ENCODE measurements at places on chromosomes 11 and 22.

- DNase-seq = no peak
Measured at GRCh38 chr22:26271427-26271826, 102.2 kb downstream of the SEZ6L start.

DNA sequence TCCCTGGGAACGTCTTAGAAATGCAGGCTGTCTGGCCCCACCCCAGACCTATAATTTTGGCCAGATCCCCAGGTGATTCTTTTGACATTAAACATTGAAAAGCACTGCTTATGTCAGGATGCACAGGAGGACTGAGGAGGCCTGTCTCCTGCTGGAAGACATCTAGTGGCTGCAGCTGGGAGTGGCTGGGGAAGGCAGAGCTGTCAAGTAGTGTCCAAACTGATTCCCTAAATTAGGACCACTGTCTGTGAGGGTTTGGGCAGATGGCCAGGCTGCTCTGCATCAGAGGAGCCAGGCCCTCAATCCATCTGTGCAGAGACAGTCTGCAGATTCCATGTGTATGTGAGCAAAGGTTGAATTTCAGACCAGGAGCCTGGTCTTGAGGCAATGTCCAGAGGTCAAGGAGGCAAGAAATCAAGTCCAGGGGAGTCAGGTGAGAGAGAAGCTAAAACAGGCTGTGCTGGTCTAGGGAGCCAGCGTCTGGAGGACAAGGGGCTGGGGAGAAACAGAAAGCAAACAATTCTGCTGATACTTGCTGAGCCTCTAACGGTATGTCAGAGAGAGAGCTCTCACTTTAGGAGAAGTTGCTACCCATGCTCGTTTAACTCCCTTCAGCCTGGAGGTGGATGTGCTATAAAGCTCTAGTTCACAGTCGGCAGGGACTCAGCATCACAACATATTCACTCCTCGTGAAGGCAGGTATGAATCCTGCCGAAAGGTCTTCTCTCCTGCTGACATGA, 15.3 kb upstream of the SYTL2 start:
- DNase-seq = no peak

DNA sequence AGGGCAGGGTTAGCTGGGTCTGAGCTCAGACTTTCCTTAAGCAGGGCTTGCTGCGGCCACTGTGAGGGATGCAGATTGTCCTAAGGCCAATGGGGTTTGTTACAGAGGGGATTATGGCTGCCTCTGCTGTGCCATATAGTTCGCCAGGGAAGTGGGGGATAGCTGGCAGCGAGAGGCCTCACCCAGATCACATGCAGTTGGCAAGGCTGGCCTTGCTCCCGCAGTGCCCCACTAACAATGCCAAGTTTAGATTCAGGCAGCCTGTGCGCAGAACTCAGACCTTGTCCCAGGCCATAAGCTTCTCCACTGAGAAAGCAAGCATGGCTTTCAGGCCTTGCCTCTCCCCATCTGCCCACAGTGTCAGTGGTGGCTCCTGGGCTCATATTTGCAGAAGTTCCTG, 4.7 kb upstream of the APOL2 start:
- DNase-seq = no peak

- DNase-seq = no peak
Measured at GRCh38 chr11:72522186-72522585, 87.9 kb upstream of the CLPB start.

- no peak for DNase-seq
Measured at GRCh38 chr11:112584672-112585071, 324.0 kb upstream of the PLET1 start.

GRCh38 chr11:74670171-74670570, 61.1 kb downstream of the CHRDL2 start:
- no peak for DNase-seq

- no peak for DNase-seq
Measured at GRCh38 chr11:57288771-57289579, 35.8 kb downstream of the TNKS1BP1 start.

DNA sequence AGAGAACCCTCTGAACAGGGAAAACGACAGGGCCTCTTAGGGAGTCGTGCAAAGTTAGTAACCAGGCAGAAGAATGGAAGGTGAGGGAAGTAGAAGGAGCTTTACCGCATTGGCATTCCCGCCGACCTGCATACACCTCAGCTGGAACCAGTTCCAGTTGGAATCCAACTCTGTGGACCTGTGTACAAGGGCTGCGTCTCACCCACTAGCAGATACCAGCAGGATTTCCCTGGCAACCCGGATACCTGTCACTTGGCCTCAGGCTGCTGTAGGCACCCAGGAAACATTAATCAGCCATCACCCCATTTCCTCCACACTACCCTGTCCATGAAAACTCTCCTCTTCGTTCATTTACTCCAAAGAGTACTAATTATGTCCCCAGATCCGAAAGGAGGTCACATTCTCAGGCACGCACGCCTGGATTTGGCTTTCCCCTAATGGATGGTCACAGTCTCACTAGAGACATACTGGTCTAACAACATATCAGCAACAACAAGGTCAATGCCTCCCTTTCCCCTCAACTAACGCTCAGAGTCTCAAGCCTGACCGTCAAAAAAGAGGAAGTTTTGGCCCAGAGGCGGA, 842 bp downstream of the ARFGAP2 start:
- DNase-seq = no peak

GRCh38 chr11:66970807-66971442, 4.2 kb upstream of the C11orf86 start:
- DNase-seq = no peak

GRCh38 chr22:38733724-38734381, 21.9 kb downstream of the SUN2 start:
- no peak for DNase-seq

GRCh38 chr11:111725621-111726020, 40.6 kb downstream of the PPP2R1B start:
- no peak for DNase-seq

GRCh38 chr11:78946945-78947902, 372.6 kb upstream of the NARS2 start:
- no peak for DNase-seq

DNA sequence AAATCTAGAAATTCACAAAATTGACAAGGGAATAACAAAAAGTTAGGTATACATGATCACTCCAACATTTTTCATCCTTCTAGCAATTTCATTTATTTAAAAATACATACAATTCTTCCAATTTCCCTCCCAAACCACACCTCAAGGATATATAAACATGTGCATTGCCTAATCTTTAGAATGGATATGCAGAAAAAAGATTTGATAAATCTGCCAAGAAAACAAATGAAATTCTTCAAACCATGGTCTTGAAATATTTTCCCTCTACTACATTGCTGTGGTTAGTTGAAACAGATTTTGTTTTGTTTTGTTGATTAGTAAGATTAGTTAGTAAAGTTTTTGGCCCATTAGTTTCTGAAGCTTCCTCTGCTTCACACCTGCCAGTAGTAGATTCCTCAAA, 703.3 kb upstream of the CCDC179 start:
- DNase-seq = no peak

GRCh38 chr11:13924801-13925327, 37.7 kb upstream of the SPON1 start:
- no peak for DNase-seq

DNA sequence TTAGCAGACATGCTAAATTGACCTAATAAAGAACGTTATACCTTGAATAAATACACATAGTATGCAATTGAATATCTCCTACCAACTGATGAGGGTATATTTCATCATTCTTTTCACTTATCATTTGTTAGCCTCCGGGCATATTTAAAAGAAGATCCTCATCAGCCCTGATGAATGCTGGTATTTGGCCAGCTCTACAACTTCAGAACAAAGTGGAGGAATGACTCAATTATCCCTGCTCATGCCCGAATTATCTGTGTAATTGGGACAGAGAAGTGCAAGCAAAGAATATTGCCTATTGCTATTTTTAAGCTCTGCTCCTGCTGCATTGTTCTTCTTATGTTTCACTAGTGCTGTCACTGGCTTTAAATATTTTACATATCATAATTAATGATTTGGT, 622.1 kb downstream of the METTL15 start:
- DNase-seq = no peak

GRCh38 chr11:64165481-64165841, 452 bp downstream of the MACROD1 start:
- DNase-seq = no peak

- DNase-seq = no peak
Measured at GRCh38 chr11:43382614-43383013, 23.9 kb downstream of the TTC17 start.

- DNase-seq = peak; percentile 91
Measured at GRCh38 chr11:44568658-44569473, 3.4 kb downstream of the CD82 start.

DNA sequence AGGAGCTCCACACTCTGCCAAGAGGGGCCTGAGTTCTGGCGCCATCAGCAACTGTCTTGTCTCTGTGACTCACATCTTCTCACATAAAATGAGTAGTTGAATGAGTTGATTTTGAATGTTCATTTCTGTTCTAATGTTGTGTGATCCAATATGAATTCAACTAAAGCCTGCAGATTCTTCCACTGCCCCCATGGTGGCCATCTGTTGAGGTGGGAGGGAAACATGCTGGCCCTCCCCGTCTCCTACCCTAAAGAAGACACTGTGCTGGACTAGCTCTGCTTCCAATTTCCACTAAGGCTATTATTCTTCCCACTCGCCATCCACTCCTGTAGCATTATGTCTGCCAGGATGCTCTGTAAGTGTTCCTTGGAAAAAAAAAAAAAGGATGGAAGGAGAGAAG, 555.6 kb upstream of the LARGE1 start:
- no peak for DNase-seq

DNA sequence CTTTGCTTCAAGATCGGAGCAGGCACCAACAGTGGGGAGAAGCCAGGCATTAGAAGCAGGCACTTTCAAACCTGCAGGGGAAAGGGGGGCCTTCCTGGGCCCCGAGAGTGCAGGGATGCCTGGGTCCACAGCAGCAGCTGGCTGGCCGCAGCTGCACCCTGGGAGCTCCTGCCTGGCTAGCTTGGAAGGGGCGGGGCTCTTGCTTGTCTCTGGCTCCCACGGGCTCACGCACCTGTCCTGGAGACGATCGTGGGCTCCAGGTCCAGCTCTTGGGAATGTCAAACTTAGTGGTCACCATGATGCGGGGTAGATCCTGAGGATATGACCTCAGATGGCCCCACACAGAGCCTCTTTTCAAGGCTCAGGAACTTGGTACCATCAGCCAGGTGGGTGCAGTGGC, 1673.2 kb downstream of the LRRC4C start:
- no peak for DNase-seq

- no peak for DNase-seq
Measured at GRCh38 chr11:75471176-75471973, 38.4 kb upstream of the KLHL35 start.

GRCh38 chr11:74012074-74012809, 3.4 kb upstream of the UCP3 start:
- no peak for DNase-seq

DNA sequence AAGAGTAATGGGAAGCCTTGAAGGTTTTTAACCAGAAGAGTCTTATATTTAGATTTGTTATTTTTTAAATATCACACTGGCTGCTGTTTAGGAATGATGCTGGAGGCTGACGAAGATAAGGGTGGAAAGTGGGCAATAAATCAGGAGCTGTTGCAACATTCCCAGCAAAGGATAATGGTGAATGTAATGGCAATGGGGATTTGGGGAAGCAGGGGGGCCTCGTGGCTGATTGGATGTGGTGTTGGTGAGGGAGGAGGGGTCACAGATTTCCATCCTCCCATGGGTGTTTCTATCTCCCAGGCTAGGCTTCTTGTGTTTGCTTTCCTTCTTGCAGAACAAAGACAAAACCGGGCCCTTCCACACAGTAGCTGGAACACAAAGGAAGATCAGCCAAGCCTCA, 80.8 kb downstream of the PIWIL4 start:
- DNase-seq = no peak

- DNase-seq = peak; percentile 24
Measured at GRCh38 chr22:19143967-19144400, 467 bp downstream of the ESS2 start.

DNA sequence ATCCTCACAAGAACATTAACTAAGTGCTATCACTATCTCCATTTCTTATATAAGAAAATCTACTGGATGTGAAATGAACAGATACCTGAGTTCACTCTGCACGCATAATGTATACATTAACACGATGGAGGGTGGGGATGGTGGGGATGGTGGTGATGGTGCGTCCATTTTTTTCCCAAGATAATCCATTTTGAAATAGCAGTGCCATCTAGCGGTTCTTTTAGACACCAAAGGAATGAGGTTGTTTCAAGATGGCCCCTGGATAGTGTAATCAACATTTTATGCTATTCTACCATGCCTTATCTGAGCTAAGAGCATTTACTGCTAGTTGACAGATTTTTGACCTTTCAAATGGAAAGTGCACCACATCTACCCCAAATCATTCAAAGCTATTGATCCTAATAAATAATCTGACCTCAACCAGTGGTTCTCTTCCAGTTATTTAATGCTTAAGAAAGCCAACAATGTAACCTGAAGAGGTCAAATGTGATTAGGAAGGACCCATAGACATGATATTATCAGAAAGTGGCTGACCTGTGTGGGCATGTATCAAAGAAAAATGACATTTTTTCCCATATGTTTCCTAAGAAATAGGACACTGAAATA, 714.7 kb upstream of the TENM4 start:
- DNase-seq = no peak

- no peak for DNase-seq
Measured at GRCh38 chr11:124612567-124613246, 1.5 kb downstream of the PANX3 start.

Measured in effector memory CD4-positive, alpha-beta T cell (primary cell).